ENCODE measurements at places on chromosomes 16 and 17.

GRCh38 chr16:14148569-14148968 lies 77.5 kb downstream of the MRTFB start:
- DNase-seq, result peak; percentile 28

DNA sequence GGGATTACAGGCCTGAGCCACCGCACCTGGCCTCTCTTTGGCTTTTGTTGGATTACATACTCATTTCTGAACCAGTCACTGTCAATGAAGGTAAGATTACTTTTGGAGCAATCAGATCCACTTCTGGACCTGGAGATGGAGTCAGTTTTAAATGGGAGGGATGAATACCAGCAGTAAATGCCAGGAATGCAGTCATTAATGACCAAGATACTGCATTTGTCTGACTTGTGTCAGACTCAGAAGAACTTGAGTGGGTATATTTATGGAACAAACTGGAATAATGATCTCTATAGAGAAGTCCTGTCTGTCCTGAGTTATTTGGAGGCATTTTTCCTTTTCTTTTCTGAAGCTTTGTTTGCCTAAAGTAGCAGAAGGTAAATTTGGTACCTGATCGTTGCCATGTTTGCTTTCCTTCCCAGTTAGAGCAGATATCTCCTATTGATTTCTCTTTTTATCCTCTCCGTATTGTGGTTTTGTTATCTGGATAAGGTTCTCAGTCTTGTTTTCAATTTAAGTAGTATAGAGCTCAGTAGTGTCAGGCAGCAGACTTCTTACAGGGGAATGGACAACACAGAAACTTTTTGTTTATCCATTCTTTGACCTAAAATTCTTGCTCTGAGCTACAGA lies 10.7 kb downstream of the NLK start:
- DNase-seq, result no peak

- DNase-seq, result no peak
Measured at GRCh38 chr17:39083270-39083669, 68.2 kb downstream of the PLXDC1 start.

DNA sequence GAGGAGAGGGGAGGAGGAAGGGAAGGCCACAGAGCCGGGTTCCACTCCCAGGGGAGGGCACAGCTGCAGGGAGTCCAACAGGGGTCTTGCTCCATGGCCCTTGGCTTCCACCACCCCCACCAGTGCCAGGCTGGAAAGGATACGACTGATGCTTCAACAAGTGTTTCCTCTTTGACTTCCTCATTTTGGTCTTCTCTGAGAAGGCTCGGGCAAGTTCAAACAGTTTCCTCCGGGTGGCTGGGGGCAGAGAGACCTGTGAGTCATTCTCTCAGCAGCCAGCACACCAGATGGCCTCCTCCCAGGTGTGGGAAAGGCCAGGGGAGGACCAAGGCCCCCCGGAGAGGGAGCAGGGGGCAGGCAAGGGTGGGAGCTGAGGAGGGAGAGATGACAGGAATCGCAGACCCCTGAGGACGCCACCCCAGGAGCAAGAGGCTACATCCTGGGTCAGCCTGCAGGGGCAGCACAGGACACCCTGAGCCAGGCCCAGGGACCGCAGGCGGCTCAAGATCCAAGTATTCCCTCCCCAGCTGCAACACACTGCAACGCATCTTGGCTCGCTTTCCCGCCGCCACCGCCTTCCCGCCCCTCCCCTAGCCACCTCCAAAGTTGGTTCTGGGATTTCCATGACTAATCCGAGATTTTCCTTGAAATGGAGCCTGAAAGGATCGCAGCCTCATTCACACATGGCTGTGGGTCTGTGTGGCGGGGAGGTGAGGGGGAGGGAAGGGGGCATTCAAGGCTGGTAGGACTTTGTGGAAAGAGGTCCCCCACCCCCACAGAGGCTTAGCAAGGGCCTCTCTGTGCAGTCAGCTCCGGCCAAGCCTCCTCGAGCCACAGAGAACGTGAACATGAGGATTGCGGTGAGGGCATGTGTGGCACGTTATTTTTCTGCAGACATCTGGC lies 18.4 kb upstream of the MRPS23 start:
- DNase-seq, result peak; percentile 52
